NCI-H460 (cell line): ENCODE measurements at places on chromosomes 3 and 15. TPM values are rescaled to one million over a fixed set of nuclear protein-coding genes. Genes with fewer than 3 reads are reported as not detected.

DNA sequence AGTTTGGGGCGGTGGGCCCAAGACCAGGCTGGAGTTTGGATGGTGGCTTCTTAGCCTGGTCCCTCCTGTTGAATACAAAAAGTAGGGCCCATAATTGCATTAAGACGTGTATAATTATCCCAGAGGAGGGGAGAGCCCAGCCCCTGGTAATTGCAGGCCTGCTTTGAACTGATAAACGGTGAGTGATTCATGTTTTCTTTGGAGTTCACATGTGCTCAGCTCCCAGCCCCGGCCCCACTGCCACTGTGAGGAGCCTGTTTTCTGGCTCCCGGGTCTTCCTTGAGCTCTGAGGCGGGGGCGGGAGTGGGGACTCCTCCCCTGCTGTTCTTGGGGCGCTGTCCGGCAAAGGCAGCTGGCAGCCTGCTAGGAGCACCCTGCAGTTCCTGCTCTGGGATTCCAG, 3.1 kb downstream of the PLXNA1 start:
- DNase-seq = no peak

DNA sequence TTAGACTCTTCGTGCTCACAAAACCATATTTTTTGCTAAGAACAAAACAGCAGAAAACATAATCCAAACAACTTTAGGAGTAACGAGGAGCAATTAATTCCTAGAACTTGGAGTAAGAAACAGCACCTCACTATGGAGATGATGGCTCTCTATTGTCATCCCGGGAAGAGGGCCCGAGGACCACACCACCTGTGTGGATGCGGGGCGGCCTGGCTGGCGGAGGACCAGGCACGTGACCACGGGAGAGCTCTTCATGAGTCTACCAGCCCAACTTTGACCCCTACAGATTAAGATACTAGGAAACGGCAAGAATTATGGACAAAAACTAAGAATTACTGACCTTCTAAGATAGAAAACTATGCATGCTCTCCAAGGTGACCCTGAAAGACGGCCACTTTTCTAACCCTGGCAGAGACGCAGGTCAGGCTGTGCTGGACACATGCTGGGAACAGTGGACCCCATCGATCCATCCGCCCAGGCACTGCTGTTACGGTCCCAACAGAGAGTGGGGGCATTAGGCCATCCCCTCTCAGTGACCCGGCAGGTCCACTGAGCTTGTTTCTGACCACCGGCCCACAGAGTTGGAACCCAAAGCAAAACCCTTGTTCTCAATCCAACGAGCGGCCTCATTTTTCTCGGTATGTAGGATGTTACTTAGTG, 13.1 kb upstream of the OCA2 start:
- DNase-seq = no peak

LRRC2 gene
- total RNA-seq = not detected in 2 replicates

IGSF10 gene
- 0.14 and 0.15 TPM in 2 replicates for total RNA-seq

DNA sequence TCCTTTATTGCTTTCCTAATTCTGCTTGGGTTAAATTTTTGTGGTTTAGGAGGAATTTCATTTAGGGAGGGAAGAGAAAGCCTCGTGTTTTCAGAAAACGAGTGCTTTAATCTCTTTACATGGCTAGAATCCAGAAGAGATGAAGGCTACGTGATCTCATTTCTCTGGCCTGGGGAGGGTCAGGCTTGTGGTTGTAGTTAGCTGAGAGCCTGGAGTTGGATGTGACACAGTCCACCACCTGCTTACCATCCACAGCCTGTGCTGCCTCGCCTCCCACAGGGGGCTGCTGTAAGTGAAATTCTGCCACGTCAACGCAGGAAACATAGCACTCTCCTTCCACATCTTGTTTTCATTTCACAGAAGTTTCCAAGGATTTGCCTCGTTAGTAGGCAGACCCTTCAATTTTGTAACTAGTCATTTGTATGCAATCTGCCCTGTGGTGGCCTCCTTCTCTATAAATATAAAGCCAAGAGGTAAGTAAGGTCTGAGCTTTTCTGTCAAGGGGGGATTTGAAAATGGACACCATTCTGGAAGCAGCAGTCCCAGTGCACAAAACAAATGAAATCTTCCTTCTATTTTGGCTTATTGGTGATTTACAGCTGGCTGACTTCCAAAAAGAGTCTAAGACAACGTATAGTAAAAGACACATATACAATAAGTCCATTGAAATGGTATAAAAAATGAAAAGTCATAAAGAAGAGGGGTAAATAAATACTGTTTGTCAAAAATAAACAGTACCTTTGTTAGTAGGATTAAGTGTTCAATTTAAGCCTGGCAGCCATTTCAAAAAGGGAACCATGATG, 3.4 kb downstream of the GXYLT2 start:
- no peak for DNase-seq

DNA sequence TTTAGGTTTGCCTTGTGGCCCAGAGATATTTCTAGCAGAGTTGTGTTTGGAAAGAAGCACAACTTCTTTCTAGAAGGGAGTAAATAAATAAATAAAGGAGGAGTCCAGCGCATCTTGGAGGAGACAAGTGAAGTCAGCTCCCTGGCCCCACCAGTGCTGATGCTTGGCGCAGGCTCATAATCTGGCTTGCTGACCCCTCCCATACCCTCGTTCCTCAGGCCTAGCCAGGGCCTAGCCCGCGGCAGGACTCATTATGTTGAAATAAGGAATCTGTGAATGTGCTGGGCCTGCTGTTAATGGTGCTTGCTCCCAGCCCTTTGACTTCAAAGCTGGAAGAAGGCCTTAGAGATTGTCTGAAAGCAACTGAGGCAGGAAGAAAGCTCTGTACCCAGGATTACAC, 3.1 kb downstream of the ZNF710 start:
- DNase-seq = no peak

- DNase-seq = no peak
These were observed 64.7 kb upstream of the GATA2 start for GRCh38 chr3:128557531-128558280.

CTSH gene
- total RNA-seq = 2.4 and 2.5 TPM in 2 replicates

DNA sequence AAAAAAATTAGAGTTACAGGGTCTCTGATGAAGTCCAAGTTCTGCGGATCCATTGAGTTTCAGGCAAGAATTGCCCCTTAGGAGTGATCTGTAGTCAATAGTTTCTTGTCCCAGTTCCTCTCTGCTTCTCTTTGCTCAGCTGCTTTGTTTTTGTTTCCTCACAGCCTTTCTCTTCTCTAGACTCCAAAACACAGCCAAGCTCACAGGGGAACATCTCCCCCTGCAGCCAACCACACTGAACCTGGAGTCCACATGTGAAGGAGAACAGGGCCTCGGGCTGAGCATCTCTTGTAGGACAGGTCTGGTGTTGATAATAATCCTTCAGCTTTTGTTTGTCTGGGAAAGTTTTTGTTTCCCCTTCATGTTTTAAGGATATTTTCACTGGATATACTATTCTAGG, 202.6 kb upstream of the ATP10A start:
- no peak for DNase-seq

TIMP4 gene
- 3.6 and 4.7 TPM in 2 replicates for total RNA-seq

- DNase-seq = no peak
These were observed 256.5 kb upstream of the NECTIN3 start for GRCh38 chr3:110815008-110815583.

DNA sequence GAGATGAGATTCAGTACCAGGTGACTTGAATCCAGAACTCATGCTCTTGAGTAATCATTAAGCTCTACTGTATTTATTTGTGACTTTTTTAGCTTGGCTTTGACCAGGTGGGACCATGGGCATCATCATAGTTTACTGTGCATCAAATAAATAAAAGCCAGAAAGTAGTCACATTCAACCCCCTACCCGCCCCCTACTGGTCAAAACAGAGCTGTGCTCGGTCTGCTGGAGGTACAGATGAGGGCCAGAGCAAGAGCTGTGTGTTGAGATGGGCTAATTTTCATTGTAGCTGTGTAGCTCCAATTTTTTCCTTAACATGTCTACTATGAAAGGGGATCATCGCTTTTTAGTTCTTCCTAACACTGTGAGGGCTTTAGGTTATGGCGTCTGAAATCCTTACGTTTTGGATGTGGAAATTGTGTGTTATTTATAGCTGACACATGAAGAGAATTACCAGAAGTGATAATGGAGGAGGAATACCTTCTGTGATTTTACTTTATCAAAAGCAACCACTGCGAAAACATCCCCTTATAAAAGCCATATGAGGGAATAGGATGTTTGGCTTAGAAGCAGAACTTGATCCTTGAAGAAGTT, 375.1 kb downstream of the PTPRG start:
- DNase-seq = no peak

TMEM158 gene
- 22.1 and 27.1 TPM in 2 replicates for total RNA-seq

PAK6 gene
- total RNA-seq = 1.6 TPM in 1 of 2 replicates, not detected in the other

HCLS1 gene
- 3.8 and 7.3 TPM in 2 replicates for total RNA-seq

DNA sequence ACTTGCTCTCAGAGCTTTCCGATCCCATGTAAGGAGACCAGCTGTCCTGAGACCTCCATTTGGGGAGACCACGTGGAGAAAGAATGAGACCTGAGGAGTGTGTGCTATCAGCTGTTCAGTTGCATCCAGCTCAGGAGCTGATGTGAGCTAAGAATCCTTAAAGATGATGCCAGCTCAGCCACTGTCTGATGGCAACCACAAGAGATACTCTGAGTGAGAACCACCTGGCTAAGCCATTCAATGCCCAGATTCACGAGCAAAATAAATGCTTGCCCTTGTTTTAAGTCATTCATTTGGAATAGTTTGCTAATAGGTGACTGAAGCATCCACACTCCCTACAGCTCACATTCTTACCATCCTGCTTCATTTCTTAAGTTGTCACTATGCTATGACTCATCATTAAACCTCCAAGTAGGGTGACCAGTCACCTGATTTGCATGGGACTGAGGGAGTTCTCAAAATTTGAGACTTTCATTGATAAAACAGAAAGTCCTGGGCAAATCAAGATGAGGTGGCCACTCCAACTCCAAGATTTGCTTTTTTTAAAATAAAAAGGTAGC, 56.4 kb downstream of the SPTSSB start:
- DNase-seq = no peak

GRCh38 chr3:120145542-120146285, 51.5 kb upstream of the GSK3B start:
- DNase-seq = peak; percentile 66

DNA sequence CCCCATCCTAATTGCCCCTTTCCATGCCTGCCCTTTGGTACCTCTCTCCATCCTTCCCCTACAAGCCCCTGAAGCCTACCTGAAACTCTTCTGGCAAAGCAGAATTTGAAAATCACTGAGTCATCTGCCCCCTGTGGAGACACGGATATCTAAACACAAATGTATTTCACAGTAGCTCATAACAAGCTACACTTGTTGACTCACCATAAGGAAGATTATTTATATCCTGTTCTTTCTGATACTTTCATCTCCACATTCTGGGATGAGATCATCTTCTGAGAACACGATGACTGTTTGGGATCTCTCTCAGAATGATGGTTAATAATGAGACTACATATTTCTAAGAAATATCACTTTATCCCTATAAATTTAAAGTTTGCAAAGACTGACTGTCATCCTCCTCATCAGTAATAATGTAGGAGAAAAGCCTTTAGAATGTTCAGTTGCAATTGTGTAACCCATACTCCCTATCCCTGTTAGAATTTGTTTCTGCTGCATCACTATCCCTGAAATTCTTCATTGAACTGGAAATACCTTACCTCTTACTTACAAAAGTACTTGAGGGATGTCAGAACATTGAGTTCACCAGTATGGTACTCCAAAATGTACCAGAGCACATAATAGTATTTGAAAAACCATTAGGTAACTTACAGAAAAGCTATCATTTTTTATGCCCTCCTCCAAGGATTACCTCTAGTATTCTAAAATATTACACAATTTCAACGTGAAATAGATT, 116.1 kb upstream of the IL12A start:
- DNase-seq = peak; percentile 63

GRCh38 chr3:123385001-123385401, 63.9 kb downstream of the ADCY5 start:
- no peak for DNase-seq

GOLGA6L25 gene
- not detected in 2 replicates for total RNA-seq

DPPA2 gene
- total RNA-seq = not detected in 2 replicates
